Caudate nucleus (tissue), 63 donors: ENCODE measurements at places on chromosomes 3 and 15.

DNA sequence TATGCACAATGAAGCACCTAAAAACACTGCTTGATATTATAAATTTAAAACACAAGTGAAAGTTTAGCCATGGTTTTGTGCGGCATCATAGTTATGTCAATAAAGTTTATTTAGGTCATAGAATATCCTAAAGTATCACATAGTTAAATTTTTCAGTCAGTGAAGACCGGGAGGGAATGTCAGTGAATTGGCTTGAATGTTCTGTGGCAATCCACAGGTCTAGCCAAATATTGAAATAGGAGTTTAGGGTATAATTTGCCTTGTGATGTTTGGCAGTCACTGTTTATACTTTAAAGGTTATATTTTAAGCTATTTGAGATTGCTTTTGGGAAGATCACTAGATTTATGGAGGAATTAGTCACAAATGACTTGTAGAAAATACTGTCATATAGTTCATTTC, 79.7 kb upstream of the FLNB start:
- DNase-seq: no peak

GRCh38 chr15:38461066-38461833, 7.3 kb downstream of the FAM98B start:
- DNase-seq: no peak

DNA sequence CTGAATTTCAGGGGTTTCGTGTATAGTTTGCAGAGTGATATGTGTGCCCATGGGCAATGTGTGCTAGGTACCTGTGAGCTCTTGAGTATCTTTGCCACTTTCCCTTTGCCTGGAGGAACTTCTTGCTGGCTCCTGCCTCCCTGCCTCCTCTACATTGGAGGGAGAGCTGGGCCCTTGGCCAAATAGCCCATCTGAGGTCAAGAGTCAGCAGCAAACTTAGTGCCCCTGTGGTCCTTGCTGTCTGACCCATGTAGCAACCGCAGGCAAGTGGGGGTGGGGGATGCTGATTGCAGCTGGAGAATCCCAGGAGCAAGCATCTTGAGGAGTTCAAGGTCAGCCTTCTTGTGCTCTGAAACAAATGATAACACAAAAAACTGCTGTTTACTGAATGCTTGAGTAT, 5.4 kb upstream of the TBC1D21 start:
- DNase-seq: no peak

DNA sequence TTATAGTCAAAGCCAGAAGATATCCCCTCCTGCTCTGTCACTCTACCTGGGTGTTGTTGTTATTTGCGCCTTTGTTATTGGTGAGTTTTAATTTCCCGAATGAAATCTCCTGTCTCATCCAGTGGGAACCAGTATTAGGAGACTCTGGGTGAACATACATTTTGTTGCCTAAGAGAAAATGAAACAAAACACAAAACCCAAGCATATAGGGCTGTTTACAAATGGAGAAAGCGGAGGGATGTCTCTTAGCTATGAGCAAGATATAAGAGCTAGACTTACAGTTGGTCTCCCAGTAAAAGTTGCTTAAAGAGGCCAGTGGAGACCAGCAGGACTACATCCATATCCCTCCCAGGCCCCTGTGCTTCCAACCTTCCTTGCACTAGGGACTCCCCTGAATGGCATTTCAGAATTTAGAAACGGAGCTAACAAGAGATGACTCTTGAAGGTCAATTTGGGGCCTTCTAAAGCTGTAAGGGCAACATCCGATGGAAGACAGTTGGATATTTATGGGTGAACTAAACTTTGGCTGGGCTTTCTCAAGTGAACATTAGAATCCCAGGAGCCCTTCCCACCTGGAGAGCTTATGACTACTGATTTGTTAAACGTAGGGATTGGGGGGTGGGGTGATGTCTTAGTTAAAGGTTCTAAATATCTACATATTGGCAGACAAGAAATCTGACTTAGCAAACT, 2.7 kb downstream of the EOMES start:
- no peak for DNase-seq

DNA sequence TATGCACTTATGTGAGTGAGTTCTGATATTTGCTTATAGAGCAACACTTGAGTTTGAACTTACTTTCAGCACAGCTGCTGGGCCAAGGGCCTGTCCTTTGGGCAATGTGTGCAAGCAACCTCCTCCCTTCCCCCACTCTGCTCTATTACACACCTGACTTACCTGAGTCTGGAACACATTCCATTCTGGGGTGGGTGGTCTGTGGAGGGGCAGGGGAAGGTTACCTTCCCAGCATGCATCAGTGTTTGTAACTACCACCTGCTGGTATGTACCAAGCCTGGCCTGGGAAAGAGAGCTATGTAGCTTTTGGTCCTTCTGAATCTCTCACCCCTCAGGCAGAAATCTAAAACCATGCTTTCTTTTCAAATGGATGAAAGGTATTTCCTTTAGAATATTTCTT, 103.0 kb downstream of the ISL2 start:
- DNase-seq: no peak

- DNase-seq: no peak
Observed at GRCh38 chr3:88167704-88168103, 17.9 kb downstream of the C3orf38 start.

GRCh38 chr15:56837273-56837672, 81.2 kb upstream of the TCF12 start:
- DNase-seq: no peak

DNA sequence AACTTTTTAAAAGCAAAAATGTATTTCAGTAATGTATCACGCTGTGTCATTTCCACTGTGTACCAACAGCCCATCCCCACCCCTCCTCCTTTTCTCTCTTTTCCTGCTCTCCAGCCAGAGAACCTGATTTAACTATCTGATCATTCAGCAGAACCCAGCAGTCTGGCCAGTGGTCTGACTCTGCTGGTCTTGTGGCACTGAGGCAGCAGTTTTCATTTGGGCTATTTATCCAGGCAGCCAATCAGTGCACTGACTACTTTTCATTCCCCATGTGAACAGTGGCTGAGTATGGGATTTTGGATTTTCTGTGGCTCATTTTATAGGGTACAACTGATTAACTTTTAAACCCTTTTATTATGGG, 56.3 kb downstream of the GPR171 start:
- no peak for DNase-seq

DNA sequence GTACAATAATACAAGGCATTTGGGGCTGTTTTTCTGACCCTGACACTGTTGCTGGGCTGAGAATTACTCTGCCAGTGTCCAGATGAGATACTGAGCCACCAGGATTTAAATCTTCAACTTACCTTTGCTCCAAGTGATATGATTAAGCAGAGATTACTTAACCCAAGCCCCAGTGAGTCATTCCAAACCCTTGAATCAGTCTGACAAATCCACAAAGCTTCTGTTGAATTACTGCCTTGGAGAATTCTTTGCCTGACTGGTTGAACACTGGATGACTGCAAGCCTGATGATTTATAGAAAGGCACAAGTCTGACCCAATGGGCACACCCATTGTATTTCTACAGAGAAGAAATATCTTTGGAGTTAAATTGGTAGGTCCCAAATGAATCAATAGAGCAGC, 88.2 kb upstream of the TSC22D2 start:
- no peak for DNase-seq

- DNase-seq: no peak
Observed at GRCh38 chr3:136819392-136819730, 435 bp downstream of the SLC35G2 start.

DNA sequence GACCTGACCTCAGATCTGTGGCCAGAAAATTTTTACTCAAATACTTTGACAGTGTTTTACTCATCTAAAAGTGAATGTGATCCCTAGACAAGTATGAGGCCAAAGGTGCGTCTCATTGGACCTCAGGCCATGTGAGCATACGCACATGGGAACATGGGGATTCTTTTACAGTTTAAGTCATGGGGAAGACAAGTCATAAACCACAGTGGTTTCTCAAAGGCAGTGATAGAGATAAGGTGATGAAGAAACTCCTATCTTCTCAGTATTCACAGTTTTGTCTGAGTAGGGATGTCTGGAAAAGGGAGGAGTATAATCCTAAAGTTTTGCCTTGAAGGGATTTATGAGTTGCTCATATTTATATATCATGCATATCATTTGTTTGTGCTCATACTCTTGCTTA, 173.8 kb downstream of the FNDC3B start:
- no peak for DNase-seq

DNA sequence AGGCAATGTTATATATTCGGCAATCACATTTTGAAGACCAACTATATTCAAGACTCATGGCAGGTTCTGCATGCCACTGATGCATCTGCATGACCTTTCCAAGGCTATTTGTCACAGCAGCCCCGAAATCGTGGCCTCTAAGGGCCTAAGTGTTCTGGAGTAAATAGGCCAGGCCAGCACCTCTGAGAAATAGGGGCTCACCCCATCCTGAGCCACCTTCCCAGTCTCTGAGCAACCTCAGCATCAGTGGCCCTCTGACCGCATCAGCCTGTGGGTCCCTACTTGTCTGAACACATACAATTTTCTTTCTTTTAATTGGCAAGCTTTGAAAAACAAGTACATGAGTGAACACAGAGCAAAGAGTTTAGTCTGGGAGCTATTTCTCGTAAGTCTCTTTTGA, 45.9 kb upstream of the THBS1 start:
- no peak for DNase-seq

GRCh38 chr15:101047301-101047781, 128.2 kb downstream of the LRRK1 start:
- no peak for DNase-seq

- DNase-seq: no peak
Observed at GRCh38 chr3:10846657-10846975, 30.6 kb downstream of the SLC6A11 start.
